ENCODE measurements at places on chromosomes 6 and 20.

DNA sequence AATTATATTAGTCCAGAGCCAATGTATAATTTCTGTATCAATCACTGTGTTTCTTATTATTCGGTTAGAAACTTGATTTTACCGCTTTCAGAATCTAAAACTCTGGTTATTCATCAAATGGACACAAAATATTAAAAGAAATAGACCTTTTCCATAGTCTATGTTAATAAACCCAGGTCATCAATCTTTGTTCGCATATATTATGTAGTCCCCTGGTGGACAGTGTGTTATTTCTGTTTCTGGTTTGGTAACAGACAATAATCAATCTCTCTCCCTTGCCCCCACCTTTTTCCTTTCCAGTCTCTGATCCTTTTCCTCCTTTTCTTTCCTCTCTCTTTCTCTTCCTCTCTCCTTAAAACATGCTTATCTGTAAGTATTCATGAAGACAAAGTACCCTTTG, 139.0 kb downstream of the FLRT3 start:
- DNase-seq, result no peak

- DNase-seq, result no peak
These were observed 55.1 kb upstream of the ISM1 start for GRCh38 chr20:13166011-13166410.

DNA sequence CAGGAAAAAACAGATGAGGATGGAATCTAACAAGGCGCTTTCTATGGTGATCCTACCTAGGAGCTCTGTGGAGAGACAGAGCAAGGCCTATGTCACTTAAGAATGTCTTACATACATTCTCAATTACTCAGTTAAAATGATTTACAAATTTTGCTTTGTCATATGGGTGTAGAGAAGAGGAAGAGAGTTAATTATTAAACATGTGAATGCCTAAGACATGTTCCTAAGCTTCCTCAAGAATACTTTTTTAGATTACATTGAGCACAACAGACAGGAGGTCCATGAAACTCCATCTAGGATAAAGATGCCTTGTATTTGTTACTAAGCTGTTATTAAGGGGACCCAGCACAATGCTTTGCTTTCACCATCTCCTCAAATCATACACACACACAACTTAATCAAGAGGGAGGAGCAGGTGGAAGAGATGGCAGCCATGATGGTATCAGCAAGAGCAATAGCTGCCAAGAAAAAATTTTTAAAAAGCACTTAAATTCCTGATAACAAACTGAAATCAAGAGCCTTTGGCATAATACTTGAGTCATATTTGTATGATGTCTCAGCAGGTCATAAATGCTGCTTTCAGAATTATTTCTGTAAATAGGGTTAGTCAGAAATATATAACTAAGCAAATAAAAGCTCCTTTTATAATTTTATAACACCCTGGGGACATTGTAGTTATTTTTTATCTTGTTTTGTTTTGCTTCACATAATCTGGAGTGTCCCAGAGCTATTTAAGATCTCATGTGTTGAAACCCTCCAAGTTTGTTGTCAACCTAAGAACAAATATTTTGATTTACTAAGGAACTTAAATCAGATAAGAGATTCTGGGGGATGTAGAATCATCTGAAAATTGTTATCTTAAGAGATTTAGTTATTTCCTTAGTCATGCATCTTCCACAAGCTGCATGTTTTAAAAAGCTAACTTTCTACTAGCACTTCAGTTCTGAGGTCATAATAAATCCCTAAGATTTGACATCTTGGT, 70.0 kb upstream of the CD2AP start:
- no peak for DNase-seq

GRCh38 chr6:1708820-1709219, 99.1 kb downstream of the FOXC1 start:
- no peak for DNase-seq

DNA sequence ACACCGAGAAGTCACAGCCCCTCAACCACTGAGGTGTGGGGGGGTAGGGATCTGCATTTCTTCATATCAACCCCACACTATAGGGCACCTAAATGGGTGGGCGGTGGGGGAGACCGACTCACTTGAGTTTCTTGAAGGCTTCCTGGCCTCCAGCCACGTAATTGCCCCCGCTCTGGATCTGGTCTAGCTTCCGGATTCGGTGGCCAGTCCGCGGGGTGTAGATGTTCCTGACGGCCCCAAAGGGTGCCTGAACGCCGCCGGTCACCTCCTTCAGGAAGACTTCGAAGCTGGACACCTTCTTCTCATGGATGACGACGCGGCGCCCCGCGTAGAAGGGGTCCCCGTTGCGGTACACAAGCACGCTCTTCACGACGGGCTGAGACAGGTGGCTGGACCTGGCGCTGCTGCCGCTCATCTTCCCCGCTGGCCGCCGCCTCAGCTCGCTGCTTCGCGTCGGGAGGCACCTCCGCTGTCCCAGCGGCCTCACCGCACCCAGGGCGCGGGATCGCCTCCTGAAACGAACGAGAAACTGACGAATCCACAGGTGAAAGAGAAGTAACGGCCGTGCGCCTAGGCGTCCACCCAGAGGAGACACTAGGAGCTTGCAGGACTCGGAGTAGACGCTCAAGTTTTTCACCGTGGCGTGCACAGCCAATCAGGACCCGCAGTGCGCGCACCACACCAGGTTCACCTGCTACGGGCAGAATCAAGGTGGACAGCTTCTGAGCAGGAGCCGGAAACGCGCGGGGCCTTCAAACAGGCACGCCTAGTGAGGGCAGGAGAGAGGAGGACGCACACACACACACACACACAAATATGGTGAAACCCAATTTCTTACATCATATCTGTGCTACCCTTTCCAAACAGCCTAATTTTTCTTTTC, at the start of gene DCDC2:
DCDC2 (minus strand) TSS at position 724 of the 883 bp plus-strand sequence; CDS start at position 415, 309 bp downstream.
- no peak for DNase-seq
